ENCODE measurements at places on chromosomes 13 and 19. TPM values are rescaled to one million over a fixed set of nuclear protein-coding genes. Genes with fewer than 3 reads are reported as not detected.

The PLIN4 gene
- 241 TPM for total RNA-seq

The URAD gene
- not detected for total RNA-seq

The TMIGD2 gene
- not detected for total RNA-seq

DNA sequence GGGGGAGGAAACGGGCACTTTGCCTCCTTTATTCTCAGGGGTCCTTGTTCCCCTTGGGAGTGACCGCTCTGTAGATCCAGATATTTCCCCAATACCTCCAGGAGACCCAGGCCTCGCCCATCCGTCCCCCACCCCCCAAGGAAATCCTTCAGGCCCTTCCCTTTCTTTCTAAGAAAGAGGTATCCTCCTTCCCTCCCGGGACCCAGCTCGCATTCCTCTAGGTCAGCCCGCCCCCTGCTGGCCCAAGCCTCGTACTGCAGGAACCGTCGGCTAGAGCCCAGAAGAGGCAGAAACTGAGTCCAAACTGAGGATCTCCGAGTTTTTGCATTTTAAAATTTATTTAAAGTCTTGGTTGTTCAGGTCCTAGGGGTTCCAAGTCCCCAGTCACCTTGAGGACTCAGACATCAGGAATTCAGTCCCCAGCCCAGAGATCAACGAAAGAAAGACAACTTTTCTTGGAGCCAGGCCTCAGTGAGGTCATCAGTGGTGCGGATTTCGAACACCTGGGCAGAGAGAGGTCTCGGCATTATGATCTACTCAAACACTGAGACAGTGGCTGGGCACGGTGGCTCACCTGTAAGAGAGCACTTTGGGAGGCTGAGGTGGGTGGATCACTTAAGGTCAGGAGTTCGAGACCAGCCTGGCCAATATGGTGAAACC lies 7.5 kb upstream of the LRFN1 start:
- peak; percentile 96 for DNase-seq

GRCh38 chr19:19280561-19280960 lies 7.5 kb upstream of the TM6SF2 start:
- DNase-seq, result no peak

DNA sequence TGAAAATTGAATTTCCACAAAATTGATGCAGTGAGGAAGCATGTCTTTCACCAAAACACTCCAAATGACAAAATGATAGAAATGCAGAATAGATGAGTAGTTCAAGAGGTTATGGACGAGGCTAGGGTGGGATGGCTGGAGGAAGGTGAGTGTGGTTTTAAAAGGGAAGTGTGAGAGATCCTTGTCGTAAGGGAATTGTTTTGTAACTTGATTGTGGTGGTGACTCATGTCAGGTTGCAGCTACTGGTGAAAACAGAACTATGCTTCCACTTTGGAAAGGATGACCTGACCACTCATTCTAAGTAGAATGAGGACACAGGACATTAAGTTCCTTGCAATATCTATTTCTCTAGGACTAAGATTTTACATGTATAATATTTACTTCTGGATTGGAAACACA lies 345.7 kb downstream of the MTUS2 start:
- DNase-seq, result no peak

DNA sequence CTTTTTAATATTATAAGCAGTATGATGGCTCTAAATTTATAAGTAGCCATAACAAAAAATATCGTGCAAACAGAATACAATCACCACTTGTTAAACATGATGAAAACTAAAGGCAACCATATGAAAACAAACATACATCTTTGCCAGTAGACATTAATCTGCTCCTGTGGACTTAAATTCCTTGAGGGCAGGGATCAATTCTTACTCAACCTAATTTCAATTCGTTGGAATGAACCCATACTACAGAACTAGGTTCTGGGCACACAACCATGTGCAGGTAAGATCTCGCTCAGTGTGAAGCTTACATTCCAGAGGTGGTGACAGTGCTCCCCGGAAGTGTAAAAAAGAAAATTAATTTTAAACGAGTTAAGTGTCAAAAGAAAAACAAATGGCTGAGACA lies 13.4 kb downstream of the TBC1D4 start:
- no peak for DNase-seq

Data from Right ventricle myocardium inferior (tissue), 1 donor.